Endothelial cell of umbilical vein (primary cell): ENCODE measurements at places on chromosomes 7 and 10. TPM values are rescaled to one million over a fixed set of nuclear protein-coding genes. Genes with fewer than 3 reads are reported as not detected.

Gene MALRD1
- polyA plus RNA-seq = not detected in 2 replicates

Gene STN1
- 9.1 and 10.8 TPM in 2 replicates for polyA plus RNA-seq

- no peak for DNase-seq
These were observed 69.2 kb upstream of the SLC39A12 start for GRCh38 chr10:17882557-17882956.

GRCh38 chr10:128686630-128687278, 560.5 kb upstream of the MKI67 start:
- DNase-seq = no peak

- DNase-seq = no peak
These were observed 74.5 kb downstream of the ADCY1 start for GRCh38 chr7:45648671-45648995.

GRCh38 chr10:90964781-90965465, 44.0 kb upstream of the ANKRD1 start:
- DNase-seq = peak; percentile 18

GRCh38 chr7:12228024-12228423, 16.9 kb downstream of the TMEM106B start:
- DNase-seq = no peak

GRCh38 chr7:101126651-101127459, at the start of gene SERPINE1:
SERPINE1 (plus strand) TSS chr7:101127104; CDS start chr7:101128394, 1,290 bp downstream.
- peak; percentile 98 for DNase-seq
